Uterus (tissue), 4 donors: ENCODE measurements at places on chromosomes 2 and 18. TPM values are rescaled to one million over a fixed set of nuclear protein-coding genes. Genes with fewer than 3 reads are reported as not detected.

Gene TBC1D8
- total RNA-seq, result 44.0 TPM

Gene GPR45
- not detected for total RNA-seq

Gene LYPD6B
- 9.8 TPM for total RNA-seq

Gene AGFG1
- total RNA-seq, result 17.6 TPM

Gene ACADL
- total RNA-seq, result 0.26 TPM

Gene OR6B2
- not detected for total RNA-seq

Gene SPATA3
- total RNA-seq, result not detected

Gene CPLX4
- total RNA-seq, result not detected

Gene TUBA3E
- not detected for total RNA-seq

Gene VIT
- total RNA-seq, result 3.9 TPM
